ENCODE measurements at places on chromosomes 7 and 10.
A peak's percentile ranks its signal among the peaks of the same experiment; 100 is the strongest.

DNA sequence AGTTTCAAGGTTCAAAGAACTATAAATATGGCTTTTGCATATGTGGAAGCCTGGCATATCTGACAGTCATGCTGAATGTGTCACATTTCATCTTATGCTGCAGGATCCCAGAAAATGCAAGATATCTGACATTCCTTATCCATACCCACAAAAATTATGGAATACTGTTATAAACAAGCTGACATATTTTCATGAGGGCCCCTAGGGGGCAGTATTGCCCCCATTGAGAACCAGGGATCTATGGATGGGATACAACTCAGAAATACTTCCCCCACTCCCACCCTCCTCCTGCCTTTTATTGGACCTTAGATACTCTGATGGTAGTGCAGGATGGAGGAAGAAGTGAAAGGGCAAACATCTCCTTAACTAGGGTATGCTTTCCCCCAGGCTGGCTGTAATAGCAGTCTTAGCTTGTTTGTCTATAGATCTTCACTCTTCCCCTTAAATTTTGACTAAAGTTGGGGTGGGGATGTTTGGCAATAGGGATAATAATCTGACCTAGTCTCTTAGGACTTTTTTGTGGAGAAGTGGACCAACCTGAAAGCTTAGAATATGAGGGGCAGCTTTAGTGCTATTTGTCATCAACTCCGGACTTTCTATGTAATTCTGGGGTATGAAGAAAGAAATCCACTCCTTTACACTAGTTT, 3.5 kb upstream of the GNGT1 start:
- no peak for DNase-seq

DNA sequence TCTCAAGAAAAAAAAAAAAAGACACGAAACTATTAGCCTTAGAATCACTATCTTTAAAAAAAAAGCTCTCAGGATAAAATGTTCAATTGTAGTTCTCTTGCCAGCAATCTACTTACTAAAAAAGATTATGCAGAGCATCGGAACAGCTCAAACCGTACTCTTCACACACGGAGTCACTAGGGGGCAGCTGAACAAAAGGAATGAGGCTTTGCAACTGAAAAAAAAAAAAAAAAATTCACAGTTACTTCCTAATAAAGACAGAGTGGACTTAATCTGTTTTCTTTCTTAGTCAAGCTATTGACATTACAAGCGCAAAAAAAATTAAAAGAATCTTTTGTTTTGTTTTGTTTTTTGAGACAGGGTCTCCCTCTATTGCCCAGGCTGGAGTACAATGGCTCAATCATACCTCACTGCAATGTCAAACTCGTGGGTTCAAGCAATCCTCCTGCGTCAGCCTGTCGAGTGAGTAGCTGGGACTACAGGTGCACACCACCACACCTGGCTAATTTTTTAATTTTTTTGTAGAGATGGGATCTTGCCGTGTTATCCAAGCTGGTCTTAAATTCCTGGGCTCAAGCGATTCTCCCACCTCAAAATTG, 11.5 kb downstream of the PMS2 start:
- DNase-seq, result peak; percentile 51

DNA sequence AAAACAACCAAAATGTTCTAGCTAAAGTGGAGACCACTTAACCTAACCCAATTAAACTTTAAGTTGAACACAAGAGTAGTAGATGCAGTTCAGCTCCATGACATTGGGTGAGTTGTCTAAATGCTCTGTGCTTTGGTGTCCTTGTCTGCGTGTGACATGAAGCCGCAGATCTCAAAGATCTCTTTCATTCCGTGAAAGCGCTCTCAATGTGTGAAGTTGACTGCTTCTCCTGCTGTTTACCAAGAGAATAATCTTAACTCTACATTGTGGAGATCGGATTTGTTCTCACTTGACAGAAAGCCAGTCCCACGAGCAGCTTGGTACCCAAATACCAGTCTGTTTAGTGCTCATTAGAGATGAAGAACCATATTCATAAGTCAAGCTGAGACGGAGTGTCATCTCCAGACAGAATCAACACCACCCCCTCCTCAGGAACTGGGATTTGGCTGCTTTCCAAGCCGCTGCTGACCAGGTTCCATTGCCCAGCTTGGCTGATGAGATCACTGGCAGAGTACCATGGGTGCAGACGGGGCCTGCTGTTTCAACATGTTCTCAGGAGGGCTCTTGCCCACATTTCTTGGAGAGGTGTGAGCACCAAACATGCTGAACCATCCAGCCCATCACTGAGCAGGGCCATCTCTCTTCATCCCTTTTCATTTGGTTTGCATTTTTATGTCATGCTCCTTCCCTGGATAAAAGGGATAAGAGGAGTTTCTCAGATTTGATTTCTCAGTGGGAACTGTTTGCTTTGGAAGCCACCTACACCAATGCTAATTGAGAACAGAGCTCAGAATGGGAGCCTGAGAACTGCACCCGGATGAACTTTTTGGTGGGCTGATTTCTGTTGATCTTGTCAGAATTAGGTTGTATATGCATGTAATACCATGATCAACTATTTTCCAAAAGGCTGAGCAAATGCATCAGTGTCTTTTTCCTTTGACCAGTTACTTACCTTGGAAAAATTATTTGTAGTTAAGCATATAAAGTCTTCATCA, 95.8 kb upstream of the AGBL3 start:
- no peak for DNase-seq

GRCh38 chr10:14688606-14689005, 86.1 kb downstream of the FAM107B start:
- DNase-seq, result no peak

- no peak for DNase-seq
Measured at GRCh38 chr10:260819-261429, 125.7 kb downstream of the ZMYND11 start.

DNA sequence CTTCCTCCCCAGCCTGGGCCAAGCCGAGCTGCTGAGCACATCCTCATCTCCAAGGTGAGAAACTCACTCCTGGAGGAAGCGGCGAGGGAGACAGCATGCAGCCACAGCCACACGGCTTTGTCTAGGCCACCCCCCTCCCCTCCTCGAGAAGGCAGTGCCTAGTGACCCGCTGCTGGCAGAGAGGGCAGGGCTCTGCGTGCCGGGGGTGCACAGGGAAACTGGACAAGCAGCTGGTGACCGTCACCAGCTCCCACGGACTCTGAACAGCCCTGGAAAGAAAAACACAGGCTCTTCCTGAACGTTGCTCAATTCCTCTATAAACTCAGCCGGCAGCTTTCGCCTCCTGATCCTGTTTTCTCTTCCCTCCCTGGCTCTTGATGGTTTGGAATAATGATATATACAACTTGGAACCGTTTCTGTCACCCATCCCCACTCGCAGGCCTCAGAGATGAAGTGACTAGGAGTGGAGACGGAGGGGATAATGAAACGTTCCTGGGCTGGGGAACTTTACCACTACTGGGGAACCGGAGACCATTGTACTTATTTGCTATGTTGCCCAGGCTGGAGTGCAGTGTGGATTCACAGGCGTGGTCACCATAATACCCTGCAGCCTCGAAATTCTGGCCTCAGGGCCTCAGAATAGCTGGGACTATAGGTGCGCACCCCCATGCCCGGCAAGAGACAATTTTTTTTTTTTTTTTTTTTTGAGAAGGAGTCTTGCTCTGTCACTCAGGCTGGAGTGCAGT, 19.3 kb downstream of the PAPOLB start:
- no peak for DNase-seq

GRCh38 chr10:121484401-121484800, 113.8 kb downstream of the FGFR2 start:
- DNase-seq, result no peak

DNA sequence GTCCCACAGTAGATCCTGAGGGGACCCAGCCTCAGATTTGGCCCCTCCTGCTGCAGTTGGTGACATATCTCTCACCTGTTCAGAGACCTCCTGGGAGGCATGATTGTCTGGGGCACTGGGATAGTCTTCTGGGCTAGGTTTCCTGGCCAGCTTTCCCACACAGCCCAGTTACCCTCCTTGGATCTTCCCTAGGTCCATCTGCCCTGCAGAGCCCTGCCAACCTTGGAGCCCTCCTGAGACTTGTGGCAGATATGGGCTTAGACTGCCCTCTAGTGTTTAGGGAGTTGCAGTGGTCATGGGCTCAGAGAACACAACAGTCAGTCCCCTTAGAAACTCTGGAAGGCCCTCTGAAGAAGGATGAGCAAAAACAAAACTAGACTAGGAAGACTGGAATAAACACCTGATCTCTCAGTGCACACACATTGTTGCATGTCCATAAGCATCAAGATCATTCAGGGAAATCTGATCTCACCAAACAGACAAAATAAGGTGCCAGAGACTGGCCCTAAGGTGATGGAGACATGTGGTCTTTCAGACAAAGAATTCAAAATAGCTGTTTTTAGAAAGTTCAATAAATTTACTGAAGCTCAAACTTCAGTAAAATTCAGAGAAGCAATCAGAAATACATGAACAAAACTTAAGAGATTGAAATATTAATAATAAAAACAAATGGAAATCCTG, 324.6 kb downstream of the ATRNL1 start:
- DNase-seq, result no peak

DNA sequence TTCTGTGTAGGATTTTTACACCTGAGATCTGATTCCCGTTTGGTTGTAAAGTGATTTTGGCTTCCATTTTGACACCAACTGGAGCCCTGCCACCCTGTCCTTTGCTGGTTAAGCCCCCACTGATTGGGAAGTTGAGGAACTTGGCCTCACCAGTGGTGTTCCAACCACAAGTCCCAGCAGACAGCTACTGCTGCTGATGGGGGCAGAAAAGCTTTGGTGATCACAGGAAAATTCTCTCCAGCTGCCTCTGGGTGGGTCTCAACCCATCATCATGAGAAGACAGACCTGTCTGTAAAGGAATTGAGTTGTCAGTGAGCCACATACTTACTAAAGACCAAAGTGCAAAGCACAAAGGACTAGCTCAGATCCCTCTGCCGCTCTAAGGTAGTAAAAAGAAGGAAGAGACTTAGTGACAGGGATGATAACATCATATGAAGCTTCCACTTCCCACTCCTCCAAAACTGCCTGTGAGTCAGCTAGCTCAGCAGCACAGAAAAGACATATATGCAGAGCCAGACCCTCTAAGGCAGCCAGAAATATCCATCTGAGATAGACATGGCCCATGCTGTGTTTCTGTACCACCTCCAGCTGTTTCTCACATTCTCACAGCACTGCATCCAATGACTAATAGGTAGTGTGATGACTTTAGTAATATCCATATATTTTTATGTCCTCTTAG, 22.4 kb upstream of the LRRC17 start:
- no peak for DNase-seq

All from effector memory CD8-positive, alpha-beta T cell (primary cell).